AG20443 (cell line): ENCODE measurements at places on chromosomes 7 and 10.

DNA sequence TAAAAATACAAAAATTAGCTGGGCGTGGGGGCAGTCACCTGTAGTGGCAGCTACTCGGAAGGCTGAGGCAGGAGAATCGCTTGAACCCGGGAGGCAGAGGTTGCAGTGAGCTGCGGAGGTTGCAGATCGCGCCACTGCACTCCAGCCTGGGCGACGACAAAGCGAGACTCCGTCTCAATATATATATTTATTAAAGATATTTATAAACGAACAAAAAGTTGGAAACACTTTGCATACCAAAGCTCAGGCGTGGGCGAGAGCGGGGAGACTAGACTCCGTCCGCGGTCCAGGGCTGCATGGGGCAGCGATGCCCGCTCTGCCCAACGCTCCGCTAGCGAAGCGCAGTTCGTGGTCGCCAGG, 7.9 kb upstream of the CRYGN start:
- no peak for DNase-seq

GRCh38 chr7:22481726-22482125, 18.3 kb downstream of the STEAP1B start:
- peak; percentile 48 for DNase-seq

- DNase-seq: no peak
These were observed 1.3 kb downstream of the NFE2L3 start for GRCh38 chr7:26153241-26153822.

DNA sequence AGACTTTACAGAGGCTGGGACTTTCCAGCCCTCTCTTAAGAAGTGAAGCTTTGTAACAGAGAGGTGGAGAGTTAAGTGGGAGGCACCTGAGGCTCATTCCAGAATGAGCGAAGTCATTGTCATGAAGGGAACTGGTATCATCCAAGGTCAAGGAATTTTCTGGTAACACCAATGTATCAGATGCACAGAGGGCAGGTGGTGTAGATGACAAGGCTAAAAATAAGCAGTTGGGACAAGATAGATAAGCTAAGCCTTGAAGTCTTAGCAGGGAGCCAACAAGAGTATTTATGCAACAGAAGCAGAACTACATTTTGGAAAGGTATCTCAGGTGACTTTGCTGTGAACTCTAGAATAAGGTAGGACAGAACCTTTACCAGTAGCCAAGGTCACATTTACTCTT, 257.0 kb upstream of the AUTS2 start:
- DNase-seq: no peak

- DNase-seq: no peak
These were observed 32.8 kb downstream of the PIK3AP1 start for GRCh38 chr10:96687317-96688012.

GRCh38 chr10:68957654-68958053, 1.7 kb downstream of the DDX21 start:
- no peak for DNase-seq

DNA sequence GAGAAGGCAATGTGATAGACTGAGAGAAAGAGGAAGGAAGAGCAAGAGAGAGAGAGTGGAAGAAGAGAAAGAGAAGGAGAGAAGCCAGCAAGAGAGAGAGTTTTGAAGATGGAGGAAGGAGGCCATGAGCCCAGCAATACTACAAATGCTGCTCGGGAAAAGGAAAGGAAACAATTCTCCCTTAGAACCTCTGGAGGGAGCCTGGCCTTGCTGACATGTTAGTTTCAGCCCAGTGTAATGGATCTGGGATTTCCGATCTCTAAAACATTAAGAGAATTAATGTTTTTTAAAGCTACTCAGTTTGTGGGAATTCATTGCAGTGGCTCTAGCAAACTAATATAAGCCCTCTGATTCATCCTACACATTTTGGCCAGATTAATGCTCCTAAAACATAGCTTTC, 206.8 kb upstream of the MTPN start:
- no peak for DNase-seq

GRCh38 chr7:7766671-7767070, 48.3 kb upstream of the RPA3 start:
- DNase-seq: no peak

GRCh38 chr10:72263613-72264241, 10.0 kb upstream of the DDIT4 start:
- no peak for DNase-seq

GRCh38 chr10:110509560-110509959, 11.9 kb downstream of the DUSP5 start:
- DNase-seq: no peak

DNA sequence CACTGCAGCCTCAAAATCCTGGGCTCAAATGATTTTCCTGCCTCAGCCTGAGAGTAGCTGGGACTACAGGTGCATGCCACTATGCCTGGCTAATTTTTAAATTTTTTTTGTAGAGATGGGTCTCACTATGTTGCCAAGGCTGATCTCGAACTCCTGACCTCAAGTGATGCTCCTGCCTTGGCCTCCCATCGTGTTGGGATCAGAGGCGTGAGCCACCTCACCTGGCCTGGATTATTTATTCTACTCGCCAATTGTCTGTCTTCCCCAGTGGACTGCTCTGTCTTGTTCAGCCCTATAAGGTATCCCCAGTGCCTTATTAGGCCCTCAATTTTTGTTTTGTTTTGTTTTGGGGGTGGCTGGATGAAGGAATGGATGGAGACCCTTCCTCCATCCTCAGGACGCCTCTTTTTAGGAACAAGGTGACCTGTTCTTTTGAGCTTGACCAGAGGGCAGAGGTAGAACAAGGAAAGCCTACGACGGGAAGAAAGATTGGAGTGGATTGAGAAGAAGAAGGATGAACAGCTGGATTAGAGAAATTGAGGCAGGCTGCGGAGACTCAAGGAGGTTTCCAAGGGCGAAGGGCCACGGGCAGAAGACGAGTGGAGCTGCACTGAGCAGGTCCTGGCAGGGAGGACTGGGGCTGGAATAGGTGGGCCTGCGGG, 541 bp upstream of the DENND10 start:
- DNase-seq: no peak

DNA sequence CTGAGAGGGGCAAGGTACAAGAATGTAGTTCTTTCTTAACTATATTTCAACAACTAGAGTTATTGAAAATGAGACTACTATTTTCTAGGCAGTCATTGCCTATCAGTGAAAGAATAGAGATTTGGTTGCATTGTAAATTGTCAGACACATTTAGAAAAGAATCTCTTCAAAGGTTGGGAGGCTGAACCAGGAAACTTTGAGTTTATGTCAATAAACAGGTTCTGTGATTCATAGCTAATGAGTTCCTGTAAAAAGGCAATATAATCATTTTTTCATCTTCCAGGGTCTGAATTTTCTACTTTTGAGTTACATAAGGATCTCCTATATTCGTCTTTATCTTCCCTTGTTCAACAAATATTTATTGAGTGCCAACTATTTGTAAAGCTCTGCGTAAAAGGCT, 47.1 kb downstream of the MAGI2 start:
- no peak for DNase-seq

GRCh38 chr10:6056411-6057135, 5.6 kb downstream of the IL2RA start:
- DNase-seq: no peak

- no peak for DNase-seq
These were observed 94.9 kb downstream of the GFRA1 start for GRCh38 chr10:116178086-116178605.

DNA sequence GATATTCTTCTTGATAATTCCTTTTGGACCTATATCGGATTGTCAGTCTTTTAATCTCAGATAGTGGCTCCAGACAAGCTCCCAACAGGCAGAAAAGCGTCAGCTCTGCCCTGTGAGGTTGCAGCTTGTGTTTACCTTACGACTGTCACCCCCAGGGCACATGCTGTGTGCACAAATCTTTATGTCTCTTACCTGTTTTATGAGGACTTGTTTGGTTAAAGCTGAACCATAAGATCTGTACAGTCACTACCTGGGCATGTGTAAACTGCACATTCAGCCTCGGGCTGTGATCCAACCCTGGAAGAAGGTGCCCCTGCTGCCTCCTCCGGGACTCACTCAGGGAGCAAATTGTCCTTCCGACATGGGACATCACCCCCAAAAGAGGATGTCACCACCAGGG, 119.8 kb downstream of the GALNT17 start:
- no peak for DNase-seq

DNA sequence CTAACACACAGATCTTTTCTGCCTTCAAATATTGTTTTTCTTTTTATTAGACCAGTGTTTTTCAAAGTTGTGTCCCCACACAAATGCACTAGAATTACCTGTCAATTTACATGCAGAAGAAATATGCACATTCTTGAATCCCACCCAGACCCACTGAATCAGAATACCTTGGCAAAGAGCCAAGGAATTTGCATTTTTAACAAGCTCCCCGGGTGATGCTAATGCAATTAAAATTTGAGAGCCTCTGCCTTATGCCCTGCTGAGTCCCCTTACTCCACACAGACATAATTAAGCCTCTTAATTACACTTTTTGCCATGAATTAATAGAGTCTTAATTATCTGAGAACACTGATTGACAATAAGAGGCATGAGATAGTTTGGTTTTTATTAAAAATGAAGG, 201.2 kb upstream of the GRB10 start:
- no peak for DNase-seq

GRCh38 chr10:11012421-11013295, 5.0 kb upstream of the CELF2 start:
- no peak for DNase-seq

GRCh38 chr10:121615435-121615793, 17.2 kb upstream of the FGFR2 start:
- DNase-seq: no peak

DNA sequence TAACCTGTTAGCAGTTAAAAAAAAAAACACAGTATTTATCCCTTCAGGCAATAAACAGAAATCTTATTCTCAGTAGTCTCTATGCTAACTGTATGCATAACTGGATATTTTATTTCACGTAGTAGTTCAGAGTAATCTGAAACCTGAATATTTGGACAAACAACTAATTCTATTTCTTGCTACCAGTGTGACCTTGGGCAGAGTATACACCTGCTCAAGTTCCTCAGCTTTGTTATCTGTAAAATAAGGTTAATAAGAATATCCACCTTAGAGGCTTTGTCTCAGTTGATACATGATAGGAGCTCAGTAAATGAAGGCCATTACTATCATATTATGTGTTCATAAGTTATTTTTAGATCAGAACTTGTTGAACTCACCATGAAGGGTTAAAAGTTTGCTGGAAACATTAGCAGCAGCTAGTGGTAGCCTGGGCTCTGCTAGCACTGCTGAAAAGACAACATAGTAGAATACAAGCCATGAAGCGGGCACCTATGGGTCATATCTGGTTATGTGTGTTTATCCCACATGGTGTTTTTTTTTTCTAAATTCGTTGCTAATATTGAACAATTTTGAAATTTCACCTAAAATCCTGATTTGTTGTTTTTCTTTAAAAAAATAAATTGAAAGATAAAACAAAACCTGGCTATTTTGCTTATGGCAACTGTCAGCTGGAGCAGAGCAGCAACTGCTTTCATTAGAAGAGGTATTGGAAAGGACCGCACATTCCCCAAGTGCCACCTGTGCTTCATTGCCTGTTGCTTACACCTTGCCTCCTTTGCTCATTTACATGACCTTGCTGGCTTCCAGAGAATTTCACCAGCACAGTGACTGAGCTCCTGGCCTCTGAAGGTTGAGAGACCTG, 303.0 kb downstream of the PRKG1 start:
- no peak for DNase-seq

DNA sequence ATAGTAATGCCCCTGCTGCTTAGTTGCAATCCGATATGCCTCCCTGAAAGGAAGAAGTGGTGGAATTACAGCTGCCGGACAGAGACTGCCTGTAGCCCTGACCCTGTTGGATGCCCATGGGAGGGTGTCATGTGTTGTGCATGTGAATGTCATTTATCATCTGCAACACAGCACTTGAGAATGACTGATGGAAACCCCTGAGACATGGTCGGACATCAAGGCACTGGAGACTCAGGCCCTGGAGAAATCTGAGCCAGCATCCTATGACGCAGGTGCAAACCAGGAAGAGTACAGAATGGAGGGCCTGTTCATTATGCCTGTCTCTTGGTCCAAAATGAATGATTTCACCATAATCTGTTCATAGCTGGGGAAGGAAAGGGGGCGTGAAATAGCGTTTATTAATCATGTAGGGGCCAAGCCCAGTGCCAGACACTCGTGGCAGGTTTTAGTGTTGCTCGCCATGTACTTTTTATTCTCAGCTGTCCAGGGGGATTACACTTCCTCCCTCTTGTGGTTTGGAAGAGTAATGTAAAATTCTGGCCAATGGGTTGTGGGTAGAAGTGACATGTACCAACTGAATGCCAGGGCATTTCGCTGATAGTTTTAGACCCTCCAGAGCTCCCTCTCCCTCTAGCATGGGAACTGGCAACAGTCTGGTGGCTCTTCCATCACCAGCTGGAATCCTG, 23.0 kb upstream of the LEP start:
- DNase-seq: no peak

GRCh38 chr10:103729851-103730250, 125.5 kb downstream of the SH3PXD2A start:
- no peak for DNase-seq

DNA sequence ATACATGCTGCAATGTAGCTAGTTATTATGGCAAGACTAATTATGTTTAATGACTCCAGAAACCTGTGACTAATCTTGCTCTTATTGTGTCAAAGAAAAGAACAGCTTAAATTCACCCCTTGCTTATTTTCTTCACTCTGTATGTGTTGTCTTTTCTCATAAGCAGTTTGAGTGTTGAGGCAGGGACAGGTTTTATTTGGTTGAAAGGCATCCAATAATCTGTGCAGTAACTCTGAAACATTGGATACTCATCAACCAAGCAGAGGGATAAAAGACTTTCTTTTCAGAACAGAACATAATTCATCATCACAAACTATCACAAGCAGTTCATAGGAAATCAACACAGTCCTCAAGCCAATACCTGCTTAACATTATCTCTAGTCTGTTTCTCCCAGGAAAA, 797.6 kb upstream of the MBL2 start:
- no peak for DNase-seq

DNA sequence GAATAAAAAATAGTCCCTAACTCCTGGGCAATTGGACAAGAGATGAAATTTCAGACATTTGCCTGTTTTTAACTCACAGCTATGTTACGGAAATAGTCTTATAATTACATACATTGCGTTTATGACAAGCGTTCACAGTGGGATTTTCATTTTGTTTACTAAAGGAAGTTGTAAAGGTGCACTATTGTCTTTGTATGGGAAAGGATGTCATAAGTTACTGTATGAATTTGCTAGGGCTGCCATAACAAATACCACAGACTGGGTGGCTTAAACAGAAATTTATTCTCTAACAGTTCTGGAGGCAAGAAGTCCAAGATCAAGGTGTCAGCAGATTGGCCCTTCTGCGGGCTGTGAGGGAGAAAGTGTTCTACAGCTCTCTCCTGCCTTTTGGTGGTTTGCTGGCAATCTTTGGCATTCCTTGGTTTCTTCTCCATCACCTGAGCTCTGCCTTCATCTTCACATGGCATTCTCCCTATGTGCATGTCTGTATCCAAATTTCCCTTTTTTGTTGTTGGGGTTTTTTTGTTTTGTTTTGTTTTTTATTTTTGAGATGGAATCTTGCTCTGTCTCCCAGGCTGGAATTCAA, 5.6 kb downstream of the NFE2L3 start:
- DNase-seq: no peak

DNA sequence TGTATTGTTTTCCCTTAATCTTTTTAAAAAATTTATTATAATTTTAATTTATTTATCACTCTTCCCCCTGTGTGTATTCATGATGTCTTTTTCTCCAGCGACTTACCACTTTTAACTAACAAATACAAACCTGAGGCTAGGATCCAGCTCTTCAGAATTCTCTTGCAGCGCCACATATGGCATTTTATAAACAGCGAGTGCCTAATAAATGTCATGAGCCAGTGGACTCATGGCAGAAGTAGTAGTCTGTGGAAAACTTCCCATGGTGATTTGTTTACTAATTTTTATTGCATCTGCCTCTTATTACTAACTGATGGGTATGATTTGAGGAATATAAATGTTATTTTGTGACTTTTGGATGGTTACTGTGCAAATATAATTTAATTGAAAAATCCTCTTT, 102.9 kb downstream of the EXOC4 start:
- DNase-seq: no peak
